A172 (cell line): ENCODE measurements at places on chromosomes 2 and 18. TPM values are rescaled to one million over a fixed set of nuclear protein-coding genes. Genes with fewer than 3 reads are reported as not detected.

GRCh38 chr2:210195101-210195852 lies 24.1 kb upstream of the KANSL1L start:
- peak; percentile 48 for DNase-seq

DNA sequence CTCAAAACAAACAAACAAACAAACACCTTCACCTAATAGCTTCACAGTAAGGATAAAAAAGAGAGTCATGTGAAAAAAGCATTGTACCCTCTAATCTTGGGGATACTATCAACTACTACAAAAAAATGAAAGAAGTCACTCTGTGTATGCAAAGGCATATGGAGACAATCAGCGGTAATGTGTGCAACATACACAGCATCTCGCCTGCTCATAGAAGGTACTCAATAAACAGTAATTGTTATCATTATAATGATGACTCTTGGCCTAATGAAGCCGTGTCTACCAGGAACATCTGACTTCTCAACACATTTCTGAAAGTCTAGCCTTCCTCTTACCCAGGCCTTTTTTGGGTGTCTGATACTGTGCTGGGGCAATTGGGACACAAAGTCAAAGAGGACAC lies 55.3 kb downstream of the MYCN start:
- no peak for DNase-seq

DNA sequence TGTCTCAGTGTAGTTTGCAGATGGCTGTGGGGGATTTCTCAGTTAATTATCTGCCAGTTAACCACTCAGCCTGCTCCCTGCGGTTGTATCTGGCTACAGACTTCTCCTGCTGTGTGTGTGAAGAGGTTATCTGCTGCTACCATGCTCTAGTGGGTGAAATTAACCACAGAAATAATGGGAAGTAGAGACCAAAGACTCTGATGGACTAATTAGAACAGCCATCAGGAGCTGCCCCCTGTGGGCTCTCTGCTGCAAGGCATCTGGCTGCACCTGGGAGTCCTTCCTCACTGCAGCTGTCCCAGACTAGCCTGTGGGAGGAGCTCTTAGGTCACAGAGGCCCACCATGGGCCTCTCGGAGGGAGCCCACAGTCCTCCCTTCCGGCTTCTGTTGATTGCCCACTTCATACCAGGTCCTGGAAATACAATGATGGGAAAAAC lies 66.6 kb downstream of the CTIF start:
- DNase-seq, result peak; percentile 71

- no peak for DNase-seq
These were observed 124.0 kb upstream of the CDC42EP3 start for GRCh38 chr2:37795456-37795855.

- DNase-seq, result no peak
These were observed 834 bp downstream of the ZNF638 start for GRCh38 chr2:71332435-71332796.

DNA sequence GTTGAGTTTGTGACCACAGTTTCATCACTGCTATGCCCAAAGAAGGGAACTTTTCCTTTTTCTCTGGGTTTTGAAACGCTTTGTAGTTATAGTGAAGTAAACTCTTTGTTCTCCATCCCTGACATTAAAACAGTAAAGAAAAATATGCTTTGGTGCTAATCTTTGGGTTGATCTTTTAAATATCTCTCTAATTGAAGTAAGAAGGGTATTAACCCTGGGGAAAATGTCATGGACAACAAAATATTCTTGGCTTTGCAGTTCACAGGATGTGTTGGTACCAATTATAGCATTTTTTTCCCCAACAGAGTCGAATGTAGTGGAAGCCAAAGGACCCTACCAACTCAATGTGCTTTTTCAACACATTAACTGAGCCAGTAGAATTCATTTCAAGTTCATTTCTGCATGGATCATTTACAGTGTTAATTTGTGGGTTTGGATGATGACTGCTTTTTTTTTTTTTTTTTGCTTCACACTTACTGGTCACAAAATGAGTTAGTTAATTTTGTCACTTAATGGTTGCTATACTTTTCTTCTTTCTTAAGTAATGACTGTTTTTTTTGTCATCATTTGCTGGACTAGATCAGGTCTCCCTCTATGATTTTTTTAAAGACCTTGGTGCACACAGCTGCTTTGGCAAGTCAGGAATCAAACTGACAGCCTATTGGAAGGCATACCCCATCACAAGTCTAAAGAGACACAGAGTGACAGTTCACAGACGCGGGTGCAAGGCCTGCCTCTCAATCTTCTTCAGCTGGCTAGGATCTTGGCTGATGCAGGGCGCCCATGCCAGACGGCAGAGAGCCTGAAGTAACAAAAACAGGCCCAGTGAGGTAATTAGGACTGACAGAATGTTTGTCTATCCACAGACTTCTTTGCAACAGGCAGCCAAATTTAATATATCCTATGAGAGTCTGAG lies 98.8 kb upstream of the MMADHC start:
- DNase-seq, result no peak

GRCh38 chr2:238231251-238231793 lies 8.5 kb downstream of the HES6 start:
- no peak for DNase-seq

- peak; percentile 94 for DNase-seq
These were observed 50.2 kb upstream of the CTAGE1 start for GRCh38 chr18:22467760-22468553.

- DNase-seq, result no peak
These were observed 40.8 kb upstream of the PTMA start for GRCh38 chr2:231667496-231667895.

DNA sequence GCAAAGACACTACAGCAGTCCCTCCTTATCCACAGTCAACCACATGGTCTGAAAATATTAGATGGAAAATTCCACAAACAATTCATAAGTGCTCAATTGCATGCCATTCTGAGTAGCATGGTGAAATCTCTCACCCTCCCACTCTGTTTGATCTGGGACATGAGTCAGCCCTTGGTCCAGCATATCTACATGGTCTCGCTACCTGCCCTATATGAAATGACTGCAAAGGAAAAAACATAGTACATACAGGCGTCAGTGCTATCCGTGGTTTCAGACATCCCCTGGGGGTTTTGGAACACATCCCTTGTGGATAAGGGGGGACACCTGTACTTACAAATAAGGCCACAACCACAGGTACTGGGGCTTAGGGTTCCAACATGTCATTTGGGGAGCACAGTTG lies 73.7 kb downstream of the CABLES1 start:
- no peak for DNase-seq

DNA sequence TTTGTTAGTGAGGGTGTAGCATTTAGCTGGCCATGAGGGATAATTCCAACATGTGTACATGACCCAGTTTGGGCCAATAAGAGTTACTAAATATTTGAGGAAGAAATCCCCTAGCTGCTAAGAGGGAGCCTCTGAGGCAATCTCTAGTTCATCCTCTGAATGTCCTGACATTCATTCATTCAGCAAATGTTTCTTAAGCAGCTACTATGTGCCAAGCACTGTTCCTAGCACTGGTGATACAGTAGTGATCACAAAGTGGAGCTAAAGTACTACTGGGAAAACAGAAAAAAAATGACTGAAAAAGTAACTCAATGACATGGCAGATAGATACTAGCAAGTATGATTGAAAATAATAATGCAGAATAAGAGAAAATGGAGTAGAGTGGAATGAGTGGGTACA lies 79.8 kb upstream of the PID1 start:
- no peak for DNase-seq

DNA sequence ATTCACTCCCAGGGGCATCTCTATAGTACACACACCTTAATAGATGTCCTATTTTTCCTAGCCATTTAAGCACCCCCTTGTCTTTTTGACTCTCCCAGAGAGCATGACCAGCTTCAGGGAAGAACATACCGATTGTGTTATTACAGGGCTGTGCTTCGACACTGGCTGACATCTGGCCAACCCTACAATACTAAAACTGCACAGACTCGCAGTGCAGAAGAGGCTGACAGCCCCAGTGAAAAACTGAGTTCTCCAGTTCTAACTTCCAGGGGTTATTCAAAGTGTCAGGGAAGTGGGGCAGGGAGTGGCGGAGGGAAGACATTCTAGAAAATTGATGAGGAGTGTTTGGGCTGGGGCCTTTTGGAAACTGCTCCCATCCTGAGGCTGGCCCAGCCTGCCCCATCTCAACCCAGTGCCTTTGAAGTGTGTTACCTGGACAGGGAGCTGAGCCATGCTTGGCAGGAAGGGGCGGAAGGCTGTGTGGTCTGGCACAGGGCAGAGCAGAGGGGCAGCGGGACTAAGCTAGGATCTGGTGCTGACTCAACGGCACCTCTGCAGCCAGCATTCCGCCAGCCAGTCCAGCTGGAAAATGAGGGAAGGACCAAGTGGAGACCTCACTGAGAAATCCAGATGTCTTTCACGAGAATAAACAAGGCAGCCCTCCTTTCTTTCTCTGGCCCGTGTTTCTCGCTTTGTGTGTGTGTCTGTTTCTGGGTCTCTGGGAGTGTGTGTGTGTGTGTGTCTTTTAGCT lies 15.4 kb upstream of the IGFBP5 start:
- no peak for DNase-seq

DNA sequence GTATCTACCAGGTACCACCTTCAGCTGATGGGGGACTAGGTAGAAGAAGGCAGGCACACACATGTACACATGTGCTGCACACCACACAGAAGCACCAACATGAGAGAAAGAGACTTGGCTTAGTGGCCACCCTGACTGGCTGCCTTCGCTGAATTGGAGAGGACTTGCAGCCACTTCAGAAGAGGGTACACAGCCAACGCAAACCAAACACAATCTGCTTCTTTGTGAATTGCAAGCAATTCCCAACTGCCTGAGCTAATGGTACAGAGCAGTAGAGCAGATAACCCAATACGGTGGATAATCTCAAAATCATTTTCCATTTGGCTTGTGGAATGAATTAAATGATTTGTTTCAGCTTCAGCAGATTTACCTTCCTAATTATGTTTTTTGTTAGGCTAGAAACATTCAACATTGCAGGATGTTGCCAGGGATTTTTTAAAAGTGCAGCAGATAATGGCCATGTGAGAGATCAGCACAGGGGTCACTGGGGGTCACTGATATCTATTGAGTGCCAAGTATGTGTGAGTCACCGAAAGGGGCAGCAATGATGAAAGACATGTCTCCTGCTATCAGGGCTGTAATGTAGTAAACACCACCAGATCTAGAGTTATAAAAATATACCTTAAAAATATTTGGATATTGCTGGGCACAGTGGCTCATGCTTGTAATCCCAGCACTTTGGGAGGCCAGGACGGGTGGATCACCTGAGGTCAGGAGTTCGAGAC lies 652.6 kb downstream of the BCL11A start:
- no peak for DNase-seq

GRCh38 chr2:241219856-241220356 lies 31.4 kb downstream of the ANO7 start:
- no peak for DNase-seq

DNA sequence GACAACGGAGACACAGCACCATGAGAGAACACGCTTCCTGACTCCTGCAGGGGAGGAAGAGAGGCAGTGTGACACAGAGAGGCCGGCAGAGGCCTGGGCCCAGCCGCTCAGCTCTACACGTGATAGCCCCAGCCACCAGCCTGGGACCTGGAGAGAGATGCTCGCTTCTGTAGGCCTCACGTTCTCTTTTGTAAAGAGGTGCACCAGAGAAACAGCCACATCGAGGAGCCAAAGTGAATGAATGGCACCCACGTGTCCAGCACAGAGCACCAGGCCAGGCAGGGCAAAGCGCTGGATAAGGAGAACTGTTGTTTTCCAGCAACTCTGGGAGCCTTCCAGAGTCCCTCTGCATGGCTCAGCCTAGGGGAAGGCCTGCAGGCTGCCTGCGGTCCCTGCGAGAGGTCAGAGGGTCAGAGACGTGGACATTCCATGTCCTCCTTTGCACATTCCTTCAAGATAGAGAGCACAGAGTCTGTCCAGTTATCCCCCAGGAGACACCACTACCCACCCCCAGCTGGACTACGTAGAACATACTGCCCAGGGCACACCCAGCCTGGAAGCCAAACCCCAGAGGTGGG lies 14.2 kb downstream of the LIMS2 start:
- no peak for DNase-seq

GRCh38 chr2:115939902-115940301 lies 1497.5 kb downstream of the DPP10 start:
- DNase-seq, result no peak

- DNase-seq, result no peak
These were observed 1001.2 kb downstream of the DPP10 start for GRCh38 chr2:115443539-115444185.

DNA sequence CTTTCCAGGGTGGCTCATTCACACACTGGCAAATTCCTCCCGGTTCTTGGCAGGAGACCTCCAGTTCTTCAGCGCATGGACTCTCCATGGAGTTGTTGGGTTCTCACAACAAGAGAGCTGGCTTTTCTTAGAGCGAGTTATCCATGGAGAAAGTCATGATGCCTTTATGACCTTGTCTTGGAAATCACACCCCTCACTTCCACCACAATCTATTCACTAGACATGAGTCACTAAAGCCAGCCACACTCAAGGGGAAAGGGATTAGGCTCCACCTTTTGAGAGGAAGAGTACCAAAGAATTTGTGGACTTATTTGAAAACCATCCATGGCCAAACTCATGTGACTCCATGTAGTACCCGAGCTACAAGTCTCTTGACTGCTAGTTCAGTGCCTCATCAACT lies 160.5 kb downstream of the SETBP1 start:
- no peak for DNase-seq

GRCh38 chr2:20065885-20066602 lies 14.6 kb upstream of the LAPTM4A start:
- peak; percentile 95 for DNase-seq

- DNase-seq, result no peak
These were observed 20.3 kb downstream of the AGAP1 start for GRCh38 chr2:235513984-235514626.

- DNase-seq, result no peak
These were observed 31.6 kb upstream of the GMPPA start for GRCh38 chr2:219466816-219467735.

DNA sequence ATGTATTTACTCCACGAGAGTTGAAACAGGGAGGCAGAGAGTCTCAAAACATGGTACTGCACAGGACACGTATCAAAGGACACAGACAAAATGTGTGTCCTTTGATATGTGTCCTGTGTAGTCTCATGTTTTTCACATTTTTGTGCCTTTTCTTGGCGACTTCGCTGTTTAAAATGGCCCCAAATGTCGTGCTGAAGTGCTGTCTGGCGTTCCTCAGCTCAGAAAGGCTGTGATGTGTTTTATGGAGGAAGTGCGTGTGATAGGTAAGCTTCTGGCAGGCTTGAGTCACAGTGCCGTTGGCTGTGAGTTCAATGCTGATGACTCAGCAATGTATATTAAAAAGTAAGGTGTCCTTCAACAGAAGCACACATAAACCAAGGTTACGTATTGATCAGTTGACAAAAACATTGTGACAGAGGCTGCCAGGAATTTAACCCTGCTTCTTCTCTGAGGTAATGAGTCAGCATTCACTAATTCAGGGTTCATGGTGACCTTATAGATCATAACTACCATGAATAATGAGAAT lies 78.2 kb downstream of the DYSF start:
- peak; percentile 35 for DNase-seq

GRCh38 chr18:29969876-29970275 lies 1072.7 kb downstream of the DSC3 start:
- no peak for DNase-seq

WDCP gene
- 10.7 and 14.7 TPM in 2 replicates for total RNA-seq

NXPH2 gene
- 34.5 and 42.2 TPM in 2 replicates for total RNA-seq

ARHGAP28 gene
- 20.4 and 24.3 TPM in 2 replicates for total RNA-seq

ABHD1 gene
- total RNA-seq, result 2.2 TPM in 1 of 2 replicates, not detected in the other

AUP1 gene
- total RNA-seq, result 150 and 194 TPM in 2 replicates

FBXO36 gene
- total RNA-seq, result 3.3 and 3.8 TPM in 2 replicates

MOCOS gene
- 3.3 and 3.9 TPM in 2 replicates for total RNA-seq
